ENCODE measurements at places on chromosomes 2 and 18.
A peak's percentile ranks its signal among the peaks of the same experiment; 100 is the strongest.

DNA sequence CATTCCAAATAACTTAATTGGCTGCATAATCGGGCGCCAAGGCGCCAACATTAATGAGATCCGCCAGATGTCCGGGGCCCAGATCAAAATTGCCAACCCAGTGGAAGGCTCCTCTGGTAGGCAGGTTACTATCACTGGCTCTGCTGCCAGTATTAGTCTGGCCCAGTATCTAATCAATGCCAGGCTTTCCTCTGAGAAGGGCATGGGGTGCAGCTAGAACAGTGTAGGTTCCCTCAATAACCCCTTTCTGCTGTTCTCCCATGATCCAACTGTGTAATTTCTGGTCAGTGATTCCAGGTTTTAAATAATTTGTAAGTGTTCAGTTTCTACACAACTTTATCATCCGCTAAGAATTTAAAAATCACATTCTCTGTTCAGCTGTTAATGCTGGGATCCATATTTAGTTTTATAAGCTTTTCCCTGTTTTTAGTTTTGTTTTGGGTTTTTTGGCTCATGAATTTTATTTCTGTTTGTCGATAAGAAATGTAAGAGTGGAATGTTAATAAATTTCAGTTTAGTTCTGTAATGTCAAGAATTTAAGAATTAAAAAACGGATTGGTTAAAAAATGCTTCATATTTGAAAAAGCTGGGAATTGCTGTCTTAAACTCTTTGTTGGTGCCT, 1.4 kb downstream of the PCBP1 start:
- no peak for DNase-seq

- DNase-seq: no peak
Observed at GRCh38 chr2:130251535-130251872, 53.3 kb upstream of the TUBA3E start.

DNA sequence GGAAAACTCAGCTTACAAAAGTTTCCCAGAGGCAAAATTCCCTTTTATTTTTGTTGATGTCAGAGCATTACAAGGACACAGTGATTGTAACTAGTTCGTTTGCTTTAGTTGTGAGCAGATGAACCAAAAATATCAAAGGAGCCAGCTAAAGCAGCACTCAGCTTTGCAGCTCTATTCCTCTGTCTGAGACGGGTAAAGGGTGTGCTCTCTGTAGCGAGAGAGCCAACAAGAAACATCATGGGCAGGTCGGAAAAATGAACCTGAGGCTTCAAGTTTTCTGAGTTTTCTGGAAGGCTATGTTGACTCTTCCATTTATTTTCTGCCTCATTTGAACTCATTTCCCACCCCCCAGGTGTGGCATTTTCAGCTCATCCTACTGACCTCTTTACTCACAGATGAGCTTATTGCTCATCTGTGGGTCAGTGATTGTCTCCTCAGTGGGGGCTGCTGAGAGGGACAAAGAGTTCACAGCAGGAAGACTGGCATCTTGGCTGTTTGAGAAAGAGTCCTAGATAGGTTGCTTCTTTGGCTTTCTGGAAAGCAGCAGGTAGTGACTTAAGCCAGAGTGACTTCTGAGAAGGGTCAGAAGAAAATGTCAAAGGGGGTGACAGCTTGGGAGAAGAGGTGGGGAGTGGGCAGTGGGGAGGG, 66.6 kb upstream of the EPC2 start:
- no peak for DNase-seq

- no peak for DNase-seq
Observed at GRCh38 chr2:130327703-130328527, 14.8 kb upstream of the IMP4 start.

GRCh38 chr18:13605901-13606300, 120.5 kb downstream of the FAM210A start:
- no peak for DNase-seq

DNA sequence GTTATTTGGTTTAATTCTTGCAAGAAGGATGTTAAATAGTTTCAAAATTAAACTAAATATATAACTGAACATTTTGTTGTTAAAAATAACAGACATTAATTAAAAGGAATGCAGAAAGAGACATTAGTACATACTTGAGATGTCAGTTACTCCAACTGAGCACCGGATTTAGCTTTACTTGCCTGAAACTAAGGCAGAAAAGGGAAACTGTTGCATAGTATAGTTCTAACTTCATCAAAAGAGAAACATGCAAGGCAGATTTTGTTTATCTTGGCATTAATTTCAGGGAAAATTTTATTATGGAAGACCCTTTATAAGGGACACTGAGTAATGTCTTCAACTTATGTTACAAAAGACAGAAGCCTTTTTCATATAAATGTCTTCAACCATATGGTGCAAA, 218.3 kb downstream of the STK39 start:
- DNase-seq: no peak

GRCh38 chr18:37657493-37657892, 91.9 kb upstream of the CELF4 start:
- DNase-seq: no peak

DNA sequence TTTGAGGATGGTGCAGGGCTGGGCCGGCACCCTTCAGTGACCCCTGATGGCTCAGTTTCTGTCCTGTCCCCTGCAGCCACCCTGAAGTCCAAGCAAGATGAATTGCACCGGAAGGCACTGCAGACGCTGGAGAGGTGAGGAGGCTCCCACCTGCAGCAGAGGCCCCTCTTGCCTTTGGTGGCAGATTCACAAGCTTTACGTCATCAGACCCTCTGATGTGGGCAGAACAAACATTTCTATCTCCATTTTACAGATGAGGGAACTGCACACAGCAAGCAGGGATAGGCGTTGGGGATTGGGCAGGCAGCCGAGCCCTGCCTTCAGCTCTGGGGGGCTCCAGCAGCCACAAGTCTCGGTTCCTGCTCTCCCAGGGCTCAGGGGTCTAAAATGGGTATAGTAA, 107.7 kb upstream of the MCFD2 start:
- peak; percentile 14 for DNase-seq

- DNase-seq: no peak
Observed at GRCh38 chr2:131121464-131121863, 16.3 kb downstream of the PLEKHB2 start.

GRCh38 chr2:127640082-127641072, 5.6 kb upstream of the GPR17 start:
- DNase-seq: no peak

- no peak for DNase-seq
Observed at GRCh38 chr18:35658112-35658511, 76.6 kb downstream of the GALNT1 start.
